Brain (organoid and tissue), 16 donors: ENCODE measurements at places on chromosomes 16 and 17. TPM values are rescaled to one million over a fixed set of nuclear protein-coding genes. Genes with fewer than 3 reads are reported as not detected.

GRCh38 chr17:17668775-17669579, 12.3 kb upstream of the RAI1 start:
- DNase-seq: peak; percentile 25

Gene B3GNT9
- polyA plus RNA-seq: 16.5 TPM

Gene CMTM1
- polyA plus RNA-seq: 1.1 TPM

- no peak for DNase-seq
Observed at GRCh38 chr17:50423553-50424159, 2.4 kb upstream of the ACSF2 start.

Gene MT4
- polyA plus RNA-seq: not detected

DNA sequence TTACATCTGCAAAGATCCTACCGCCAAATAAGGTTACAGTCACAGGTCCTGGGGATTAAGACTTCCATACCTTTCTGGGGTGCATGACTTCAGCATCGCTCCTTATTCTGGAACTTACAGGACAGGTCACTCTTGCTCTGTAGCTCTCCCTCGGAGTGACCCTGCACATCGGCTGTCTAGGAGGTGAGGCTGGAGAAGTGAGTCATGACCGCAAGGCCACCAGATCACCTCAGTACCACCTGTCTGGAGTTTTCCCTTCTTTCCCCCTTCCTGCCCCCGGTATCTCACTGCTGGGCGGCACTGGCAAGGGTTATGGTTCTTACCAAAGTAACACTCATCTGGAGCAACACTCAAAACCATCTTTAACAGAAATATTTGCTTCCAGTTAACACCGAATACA, 374.8 kb downstream of the SLC39A11 start:
- no peak for DNase-seq

Gene GLIS2
- 17.2 TPM for polyA plus RNA-seq

DNA sequence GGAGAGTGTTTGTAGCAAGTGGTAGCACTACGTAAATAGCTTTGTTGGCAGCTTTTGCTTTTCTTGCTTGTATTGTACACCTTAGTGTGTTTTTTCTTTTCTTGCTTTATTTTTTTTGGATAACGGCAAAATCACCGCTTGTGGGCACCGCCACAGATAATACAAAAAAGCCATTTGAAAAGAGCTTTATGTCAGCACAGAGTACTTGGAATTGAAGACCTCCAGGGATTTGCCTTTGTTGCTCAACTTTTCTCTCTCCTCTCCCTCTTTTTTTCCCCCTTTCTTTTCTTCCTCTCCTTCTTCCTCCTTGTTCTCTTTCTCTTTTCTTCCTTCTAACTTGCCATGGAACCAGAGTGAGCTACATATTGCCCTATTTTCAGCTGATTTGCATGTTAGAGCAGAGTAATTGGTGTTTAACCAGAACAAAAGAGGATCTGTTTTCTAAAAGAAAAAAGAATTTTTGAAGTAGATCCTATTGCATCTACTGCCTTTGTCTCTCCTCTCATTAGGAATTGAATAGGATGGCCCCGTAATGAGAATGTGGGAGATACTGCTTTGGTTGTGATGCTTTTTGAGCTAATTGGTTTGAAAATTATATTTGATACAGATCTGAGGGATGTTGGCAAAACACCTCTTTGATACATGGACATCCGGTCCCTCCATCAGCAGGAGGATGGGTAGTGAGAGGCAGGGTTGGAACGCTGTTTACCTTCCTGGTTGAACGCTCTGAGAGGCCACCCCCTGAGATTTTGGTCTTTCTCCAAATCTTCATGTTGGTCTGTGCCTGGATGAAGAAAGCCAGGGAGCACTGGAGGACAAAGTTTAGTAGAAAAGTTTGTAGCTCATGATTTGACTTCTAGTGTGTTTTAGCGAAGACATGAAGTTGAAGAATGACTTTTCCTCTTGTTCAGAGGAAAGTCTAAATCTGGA, 85.6 kb downstream of the MSI2 start:
- peak; percentile 31 for DNase-seq

Gene ITGA3
- 41.3 TPM for polyA plus RNA-seq

Gene FAM222B
- 32.3 TPM for polyA plus RNA-seq

GRCh38 chr16:77033516-77033915, 157.5 kb upstream of the MON1B start:
- DNase-seq: no peak

- DNase-seq: no peak
Observed at GRCh38 chr16:83606486-83607030, 201.2 kb upstream of the HSBP1 start.

Gene HBA2
- 600 TPM for polyA plus RNA-seq

- no peak for DNase-seq
Observed at GRCh38 chr17:82416771-82417170, 1.4 kb upstream of the HEXD start.

Gene TLCD3B
- polyA plus RNA-seq: 186 TPM

GRCh38 chr16:88350922-88351321, 31.8 kb upstream of the ZNF469 start:
- no peak for DNase-seq

DNA sequence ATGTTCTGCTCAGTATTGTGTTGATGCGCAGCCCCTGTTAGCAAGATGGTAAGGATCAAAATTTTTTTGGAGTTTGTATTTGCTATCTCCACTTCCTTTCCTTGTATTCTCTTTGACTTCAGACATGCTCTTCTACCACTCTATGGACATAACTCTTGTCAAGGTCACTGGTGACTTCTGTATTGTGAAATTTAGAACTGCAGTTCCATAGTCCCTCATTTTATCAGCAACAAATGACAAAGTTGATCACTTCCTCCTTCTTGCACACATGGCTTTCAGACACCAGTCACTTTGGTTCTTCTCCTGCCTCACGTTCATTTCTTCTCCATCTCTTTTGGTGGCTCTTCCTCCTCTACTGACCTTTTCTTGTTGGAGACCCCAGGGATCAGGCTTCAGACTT, 21.1 kb downstream of the COX11 start:
- no peak for DNase-seq

DNA sequence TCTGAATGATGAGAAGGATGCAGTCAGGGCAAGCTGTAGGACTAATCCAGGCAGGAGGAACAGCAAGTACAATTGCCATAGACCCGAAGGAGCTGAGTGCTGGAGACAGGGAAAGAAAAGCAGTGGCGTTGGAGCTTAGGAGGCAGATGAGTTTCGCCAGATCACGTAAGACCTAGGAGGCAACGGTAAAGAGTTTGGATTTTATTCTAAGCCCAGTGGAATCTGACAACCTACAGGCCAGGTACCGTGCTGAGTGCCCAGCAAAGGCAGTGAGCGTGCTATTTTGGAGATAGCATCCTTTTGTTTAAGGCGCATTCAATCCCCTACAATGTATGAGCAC, 1.2 kb downstream of the USP43 start:
- peak; percentile 44 for DNase-seq

GRCh38 chr17:57605675-57606105, 139.4 kb downstream of the CCDC182 start:
- no peak for DNase-seq

DNA sequence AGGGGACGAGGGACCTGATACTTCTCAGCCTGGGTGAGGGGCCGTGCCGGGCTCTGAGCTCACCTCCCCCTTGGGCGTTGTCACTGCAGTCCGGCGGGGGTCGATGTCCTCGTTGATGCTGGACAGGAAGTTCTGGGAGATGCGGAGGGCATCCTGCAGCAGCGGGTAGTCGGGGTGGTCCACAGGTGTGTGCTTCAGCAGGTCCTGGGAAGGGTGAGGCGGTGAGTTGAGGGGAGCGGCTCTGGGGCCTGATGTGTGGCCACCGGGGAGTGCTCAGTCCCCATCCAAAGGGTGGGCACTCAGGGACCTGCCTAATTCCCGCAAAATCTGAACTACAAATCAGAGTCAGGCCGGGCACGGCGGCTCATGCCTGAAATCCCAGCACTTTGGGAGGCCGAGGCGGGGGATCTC, 75.6 kb downstream of the TIMM22 start:
- no peak for DNase-seq

DNA sequence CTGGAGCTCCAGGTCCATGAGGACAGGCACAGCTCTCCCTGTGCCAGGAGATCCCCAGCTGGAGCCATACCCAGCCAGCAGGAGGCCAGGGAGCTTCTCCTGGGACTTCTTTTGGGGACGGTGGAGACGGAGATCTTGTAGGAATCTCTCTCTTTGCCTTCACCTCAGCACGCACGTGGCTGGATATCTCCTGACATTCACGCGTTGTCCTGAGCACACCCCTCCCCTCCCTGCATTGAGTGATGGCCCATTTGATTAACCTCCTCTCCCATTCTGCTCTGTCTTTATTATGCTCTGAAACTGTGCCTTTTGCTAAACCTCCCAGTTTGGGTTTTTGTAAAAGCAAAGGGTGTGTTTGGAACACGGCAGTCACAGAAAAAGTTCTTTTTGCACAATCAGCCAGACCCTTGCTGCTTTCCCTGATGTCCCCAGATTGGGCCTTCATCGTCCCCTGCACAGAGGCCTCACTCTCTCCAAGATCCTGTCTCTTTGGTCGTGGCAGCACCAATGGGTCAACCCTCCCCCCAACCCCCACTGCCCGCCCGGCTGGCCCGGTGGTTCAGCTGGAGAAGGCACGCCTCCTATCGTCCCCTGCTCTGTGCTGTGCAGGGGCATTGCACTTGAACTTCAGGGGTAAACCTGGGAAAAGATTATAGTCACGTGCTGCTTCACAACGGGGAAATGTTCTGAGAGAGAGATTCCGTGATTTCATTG, 32.5 kb upstream of the LGALS9 start:
- no peak for DNase-seq

Gene ZFP3
- 3.6 TPM for polyA plus RNA-seq

DNA sequence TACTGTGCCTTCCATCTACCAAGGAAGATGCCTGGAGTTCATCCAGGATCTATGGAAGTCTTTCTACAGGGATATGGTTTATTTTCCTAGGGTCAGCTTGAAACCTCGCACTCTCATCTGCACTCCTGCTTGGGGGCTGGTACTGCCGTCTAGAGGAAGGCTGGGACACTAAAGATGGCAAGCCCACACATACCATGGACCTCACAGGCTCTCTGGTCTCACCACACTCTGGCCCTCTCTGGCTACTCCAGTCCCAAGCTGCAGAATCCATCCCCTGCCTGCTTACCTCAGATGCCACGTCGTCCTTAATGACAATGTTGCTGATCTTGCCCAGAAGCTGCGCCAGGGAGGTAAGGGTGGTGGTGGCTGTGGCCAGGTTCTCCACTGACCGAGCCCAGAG, 2.1 kb upstream of the UNC119 start:
- DNase-seq: no peak

DNA sequence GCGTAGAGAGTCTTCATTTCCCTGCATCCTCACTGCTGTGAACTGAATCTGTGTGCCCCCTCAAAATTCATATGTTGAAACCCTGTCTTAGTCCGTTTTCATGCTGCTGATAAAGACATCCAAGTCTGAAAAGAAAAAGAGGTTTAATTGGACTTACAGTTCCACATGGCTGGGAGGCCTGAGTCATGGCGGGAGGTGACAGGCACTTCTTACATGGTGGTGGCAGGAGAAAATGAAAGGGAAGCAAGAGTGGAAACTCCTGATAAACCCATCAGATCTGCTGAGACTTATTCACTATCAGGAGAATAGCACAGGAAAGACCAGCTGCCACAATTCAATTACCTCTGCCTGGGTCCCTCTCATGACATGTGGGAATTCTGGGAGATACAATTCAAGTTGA, 3.1 kb upstream of the CCDC42 start:
- no peak for DNase-seq

DNA sequence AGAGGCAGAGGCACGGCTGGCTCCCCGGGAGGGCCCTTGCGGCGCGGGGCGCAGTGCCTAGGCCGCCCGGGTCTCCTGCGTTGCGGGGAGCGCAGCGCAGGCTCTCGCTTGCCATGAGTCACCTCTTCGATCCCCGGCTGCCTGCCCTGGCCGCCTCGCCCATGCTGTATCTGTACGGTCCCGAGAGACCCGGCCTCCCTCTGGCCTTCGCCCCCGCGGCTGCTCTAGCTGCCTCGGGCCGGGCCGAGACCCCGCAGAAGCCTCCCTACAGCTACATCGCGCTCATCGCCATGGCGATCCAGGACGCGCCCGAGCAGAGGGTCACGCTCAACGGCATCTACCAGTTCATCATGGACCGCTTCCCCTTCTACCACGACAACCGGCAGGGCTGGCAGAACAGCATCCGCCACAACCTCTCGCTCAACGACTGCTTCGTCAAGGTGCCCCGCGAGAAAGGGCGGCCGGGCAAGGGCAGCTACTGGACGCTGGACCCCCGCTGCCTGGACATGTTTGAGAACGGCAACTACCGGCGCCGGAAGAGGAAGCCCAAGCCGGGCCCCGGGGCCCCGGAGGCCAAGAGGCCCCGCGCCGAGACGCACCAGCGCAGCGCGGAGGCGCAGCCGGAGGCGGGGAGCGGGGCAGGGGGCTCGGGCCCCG, 390 bp downstream of the FOXL1 start:
- DNase-seq: no peak

Gene CD300E
- polyA plus RNA-seq: 0.25 TPM

DNA sequence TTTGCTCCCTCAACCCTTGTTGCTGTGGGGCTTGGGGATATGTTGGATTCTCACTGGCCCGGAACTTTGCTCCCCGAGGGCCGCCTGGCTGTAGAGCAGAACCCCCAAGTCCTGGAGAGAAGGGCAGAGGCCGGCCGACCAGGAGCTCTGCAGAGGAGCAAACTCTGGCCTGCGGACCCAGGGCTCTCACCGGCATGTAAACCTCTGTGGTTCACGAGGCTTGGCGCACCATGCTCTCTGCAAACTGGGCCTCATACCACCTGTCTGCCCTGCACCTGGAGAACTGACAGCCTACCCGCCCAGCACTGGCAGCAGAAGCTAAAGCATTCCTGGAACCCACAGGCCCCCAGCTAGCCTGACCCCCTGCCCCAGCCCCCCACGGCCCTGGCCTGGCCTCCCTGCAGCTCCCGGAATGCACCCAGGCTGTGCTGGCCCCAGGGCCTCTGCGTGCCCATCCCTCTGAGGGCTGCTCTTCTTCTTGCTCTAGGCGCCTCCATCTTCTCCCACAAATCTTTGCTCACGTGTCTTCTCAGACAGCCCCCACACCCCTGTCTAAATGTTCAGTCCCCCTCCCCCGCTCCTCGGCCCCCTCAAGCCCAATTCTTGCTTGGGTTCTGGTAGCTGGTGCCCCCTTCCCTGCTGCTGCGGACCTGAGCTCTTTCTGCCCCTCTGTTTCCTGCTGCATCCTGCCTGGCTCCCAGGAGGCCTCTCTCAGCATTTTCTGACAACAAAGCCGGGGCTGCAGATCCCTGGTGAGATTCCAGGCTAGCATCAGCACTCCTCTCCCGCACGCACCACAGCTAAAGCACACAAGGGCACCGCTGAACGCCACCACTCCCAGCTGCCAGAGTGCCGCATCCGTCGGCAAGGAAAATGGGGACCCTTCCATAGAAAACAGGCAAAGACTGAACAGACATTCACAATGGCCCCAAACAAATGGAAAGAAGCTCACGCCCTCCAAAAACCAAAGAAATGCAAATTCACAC, 23.3 kb downstream of the ACTG1 start:
- DNase-seq: peak; percentile 56

GRCh38 chr16:82439678-82440293, 187.0 kb upstream of the CDH13 start:
- no peak for DNase-seq

DNA sequence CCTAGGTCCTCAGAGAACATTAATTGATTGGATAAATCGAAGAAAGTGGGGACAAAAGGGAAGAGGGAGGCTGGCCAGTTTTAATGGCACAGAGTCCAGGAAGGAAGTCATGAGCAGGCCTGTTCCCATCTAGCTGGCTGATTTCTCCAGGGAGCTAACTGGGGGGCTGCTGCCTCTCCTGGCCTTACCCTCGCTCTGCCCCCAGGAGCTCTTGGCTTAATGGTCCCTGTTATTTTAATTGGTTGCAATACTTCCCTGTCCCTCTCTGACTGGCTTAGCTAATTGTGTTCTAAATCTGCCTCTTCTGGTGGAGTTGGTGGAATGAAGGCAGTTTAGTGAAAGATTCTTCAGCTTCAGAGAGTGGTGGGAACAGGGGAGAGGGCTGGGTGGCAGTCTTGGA, 61.4 kb downstream of the MGAT5B start:
- DNase-seq: no peak

- no peak for DNase-seq
Observed at GRCh38 chr16:58128711-58129096, 477 bp downstream of the CFAP20 start.
